ENCODE measurements at places on chromosomes 11 and 22. TPM values are rescaled to one million over a fixed set of nuclear protein-coding genes. Genes with fewer than 3 reads are reported as not detected.

LDLRAD3 gene
- total RNA-seq = 15.0 TPM

- peaks cover 26% of the 10 kb centered on the region for H3K4me1 ChIP-seq
- H3K27me3 ChIP-seq = no peaks in the 10 kb centered on the region
- peak within 1 kb of the TSS; percentile 86 for H3K4me3 ChIP-seq
- no peaks in the 10 kb centered on the region for H3K36me3 ChIP-seq
- H3K27ac ChIP-seq = peak within 1 kb of the TSS; percentile 64
Measured at GRCh38 chr11:64251016-64251752, at the start of gene PLCB3. PLCB3 (plus strand) TSS chr11:64251530; CDS start chr11:64251650, 120 bp downstream.

OR52N4 gene
- not detected for total RNA-seq

DNA sequence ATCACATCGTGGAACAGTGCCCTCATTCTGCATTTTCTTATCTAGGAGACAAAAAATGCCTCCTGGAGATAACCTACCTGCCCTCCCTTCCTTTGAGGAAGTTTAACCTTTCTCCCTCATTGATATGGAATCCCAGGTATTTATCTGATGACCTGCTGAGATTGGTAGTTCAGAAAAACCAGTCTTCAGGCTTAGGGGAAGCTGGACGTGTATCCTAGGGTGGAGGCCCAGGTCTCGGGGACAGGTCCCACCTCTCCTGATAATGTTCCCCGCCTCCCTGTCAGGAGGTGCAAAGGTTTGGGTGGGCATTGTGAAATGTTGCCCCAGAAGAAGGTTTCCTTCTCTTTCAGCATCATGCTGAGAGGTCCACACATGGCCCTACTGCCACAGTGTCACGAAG lies 186.9 kb upstream of the NAV2 start:
- DNase-seq = no peak
- H3K27ac ChIP-seq = no peak overlapping the region
- no peaks in the 10 kb centered on the region for H3K36me3 ChIP-seq
- no peaks in the 10 kb centered on the region for H3K4me1 ChIP-seq

DNA sequence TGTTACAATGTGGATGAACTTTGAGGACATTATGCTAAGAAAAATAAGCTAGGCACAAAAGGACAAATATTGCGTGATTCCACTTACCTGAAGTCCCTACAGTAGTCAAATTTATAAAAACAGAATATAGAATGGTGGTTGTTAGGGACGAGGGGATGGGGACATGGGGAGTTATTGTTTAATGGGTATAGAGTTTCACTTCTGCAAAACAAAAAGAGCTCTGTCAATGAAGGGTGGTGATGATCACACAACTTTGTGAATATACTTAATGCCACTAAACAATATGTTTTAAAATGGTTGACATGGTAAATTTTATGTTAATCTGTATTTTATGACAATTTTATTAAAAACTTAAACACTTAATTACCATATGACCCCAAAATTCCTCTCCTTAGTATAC lies 26.1 kb downstream of the INTS4 start:
- no peak for DNase-seq
- H3K36me3 ChIP-seq = peaks cover 22% of the 10 kb centered on the region
- no peak overlapping the region for H3K4me3 ChIP-seq
- no peaks in the 10 kb centered on the region for H3K4me1 ChIP-seq
- H3K27me3 ChIP-seq = no peaks in the 10 kb centered on the region

GRCh38 chr11:78710417-78710816 lies 135.8 kb upstream of the NARS2 start:
- H3K27ac ChIP-seq = no peak overlapping the region
- H3K36me3 ChIP-seq = peaks cover 18% of the 10 kb centered on the region
- no peak for DNase-seq
- no peaks in the 10 kb centered on the region for H3K27me3 ChIP-seq
- no peaks in the 10 kb centered on the region for H3K4me1 ChIP-seq
- no peak overlapping the region for H3K4me3 ChIP-seq

CBLIF gene
- total RNA-seq = not detected
